Amygdala (tissue), 56 donors: ENCODE measurements at places on chromosomes 6 and 20.

DNA sequence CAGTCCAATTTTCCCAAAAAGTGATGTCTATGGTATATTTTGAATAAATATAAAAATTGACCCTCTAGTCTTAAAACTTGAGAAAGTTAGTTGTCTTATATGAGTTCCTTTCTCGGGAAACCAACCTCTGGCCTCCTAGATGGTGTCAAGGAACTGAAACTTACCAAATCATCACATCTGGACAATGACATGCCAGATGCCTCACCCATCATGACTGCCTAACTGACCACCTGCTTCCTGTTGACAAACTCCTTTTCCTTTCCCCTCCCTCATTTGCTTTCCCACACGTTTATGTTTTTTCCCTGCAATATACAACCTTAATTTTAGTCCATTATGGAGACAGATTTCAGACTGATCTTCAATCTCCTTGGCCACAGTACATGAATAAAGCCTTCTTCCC lies 731.0 kb downstream of the EPHA7 start:
- no peak for DNase-seq

DNA sequence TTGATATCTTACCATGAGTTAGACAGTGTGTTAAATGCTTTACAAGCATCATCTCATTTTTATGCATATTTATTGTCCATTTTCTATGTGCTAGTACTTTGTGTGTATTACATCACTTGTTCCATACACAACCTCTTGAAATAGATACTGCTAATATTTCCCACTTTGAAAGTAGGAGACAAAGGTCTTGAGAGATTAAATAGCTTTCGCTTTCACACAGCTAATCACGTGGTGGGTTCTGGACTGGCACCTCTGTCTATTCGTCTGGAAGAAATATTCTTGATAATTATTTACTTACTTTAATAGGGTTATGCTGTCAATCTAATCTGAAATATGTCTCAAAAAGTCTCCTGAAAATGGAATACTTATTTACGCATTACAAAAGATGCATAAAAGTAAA lies 30.2 kb downstream of the EPHA7 start:
- no peak for DNase-seq

- DNase-seq: no peak
These were observed 103.3 kb downstream of the ARHGAP18 start for GRCh38 chr6:129606664-129607063.

DNA sequence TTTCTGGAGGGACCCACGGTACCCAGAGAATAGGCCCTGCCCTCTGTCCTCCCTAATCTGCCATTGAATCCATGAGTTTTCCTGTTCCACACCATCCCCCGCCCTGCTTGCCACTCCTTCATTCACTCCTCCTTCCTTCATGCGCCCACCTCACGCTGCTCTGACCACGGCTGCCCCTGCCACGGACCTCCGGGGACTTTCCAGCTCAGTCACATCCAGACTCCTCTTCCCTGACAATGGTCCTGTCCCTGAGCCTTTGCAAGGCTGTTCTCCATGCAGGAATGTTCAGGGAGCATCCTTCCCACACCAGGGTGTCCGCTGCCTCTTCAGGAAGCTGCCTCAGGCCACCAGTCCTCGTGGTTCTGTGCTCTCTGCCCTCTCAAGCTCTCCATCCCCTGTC lies 25.9 kb downstream of the GLP1R start:
- DNase-seq: no peak

- no peak for DNase-seq
These were observed 201.6 kb downstream of the ISM1 start for GRCh38 chr20:13422637-13423036.

DNA sequence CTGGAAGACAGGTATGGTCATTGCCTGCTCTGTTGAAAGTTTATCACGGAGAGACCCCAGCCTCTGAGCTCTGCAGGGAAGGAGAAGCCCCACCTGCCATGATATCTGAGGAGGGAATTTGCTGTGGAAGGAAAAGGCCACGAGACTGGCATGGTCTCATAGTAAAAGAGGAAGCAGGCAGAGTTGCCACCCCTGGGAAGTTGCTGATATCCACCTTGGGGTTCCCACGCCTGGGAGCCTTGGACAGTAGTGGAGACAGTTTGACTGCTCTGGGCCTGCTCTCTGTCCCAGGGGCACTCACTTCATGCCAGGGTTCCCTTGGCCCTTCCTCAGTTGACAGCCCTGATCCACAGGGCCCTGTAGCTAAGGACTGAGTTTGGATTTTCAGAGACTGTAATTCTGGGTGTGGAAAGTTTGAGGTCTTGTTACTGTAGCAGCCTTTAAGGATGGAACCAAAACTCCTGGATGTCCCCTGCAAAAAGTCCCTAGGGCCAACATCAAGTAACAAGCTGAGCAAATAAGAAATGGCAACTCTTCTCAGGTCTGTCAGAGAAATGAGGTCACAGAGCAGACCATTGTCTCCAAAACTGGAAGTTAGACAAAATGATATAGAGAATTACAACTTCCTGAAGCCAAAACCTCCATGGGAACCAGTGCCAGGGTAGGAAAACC lies 6.9 kb upstream of the SIRPB1 start:
- DNase-seq: no peak

DNA sequence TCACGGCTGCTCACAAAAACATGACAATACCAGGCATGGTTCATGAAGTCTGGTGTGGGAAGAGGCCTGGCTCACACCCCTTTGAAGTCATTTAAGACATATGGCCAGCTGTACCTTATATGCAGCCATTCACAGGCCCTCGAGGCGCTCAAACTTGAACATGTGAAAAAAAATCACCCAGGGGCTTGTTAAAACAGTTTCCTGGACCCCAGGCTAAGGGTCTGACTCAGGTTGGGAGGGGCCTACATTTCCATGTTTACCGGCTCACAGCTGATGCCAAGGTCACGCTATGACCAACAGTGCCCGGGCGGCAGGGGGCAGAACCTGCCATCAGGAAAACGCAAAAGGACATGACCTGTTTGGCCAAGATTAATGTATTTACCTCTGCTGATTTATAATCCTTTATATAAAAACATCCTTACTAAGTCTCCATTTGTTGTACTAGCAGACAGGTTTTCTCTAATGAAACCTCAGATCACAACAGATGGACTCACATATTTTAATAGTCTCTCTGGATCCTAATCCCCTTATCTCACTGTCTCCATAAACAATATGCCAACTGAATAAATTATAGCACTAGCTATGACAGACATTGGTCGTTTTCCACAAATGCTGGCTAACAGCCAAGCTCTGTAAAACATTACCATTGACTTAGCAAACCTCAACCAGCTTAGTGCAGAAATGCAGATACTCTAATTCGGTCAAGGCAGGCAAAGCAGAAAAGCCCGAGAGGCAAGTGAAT lies 19.9 kb downstream of the EZR start:
- DNase-seq: no peak

DNA sequence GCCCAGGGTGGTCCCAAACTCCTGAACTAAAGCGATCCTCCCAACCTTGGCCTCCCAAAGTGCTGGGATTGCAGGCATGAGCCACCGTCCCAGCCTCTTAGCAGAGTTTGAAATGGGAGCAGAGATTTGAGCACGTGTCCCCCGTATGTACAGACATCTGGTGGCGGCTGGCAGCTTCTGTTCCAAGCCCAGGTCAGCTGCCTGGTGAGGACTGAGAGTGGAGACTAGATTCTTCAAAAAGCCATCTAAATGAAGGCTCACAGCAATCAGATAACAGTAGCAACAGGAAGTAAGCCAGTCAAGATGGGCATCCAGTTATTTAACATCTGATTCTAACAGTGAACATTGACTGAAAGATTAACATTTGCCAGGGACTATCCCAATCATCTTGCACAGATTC lies 128.1 kb upstream of the AKAP12 start:
- DNase-seq: no peak

DNA sequence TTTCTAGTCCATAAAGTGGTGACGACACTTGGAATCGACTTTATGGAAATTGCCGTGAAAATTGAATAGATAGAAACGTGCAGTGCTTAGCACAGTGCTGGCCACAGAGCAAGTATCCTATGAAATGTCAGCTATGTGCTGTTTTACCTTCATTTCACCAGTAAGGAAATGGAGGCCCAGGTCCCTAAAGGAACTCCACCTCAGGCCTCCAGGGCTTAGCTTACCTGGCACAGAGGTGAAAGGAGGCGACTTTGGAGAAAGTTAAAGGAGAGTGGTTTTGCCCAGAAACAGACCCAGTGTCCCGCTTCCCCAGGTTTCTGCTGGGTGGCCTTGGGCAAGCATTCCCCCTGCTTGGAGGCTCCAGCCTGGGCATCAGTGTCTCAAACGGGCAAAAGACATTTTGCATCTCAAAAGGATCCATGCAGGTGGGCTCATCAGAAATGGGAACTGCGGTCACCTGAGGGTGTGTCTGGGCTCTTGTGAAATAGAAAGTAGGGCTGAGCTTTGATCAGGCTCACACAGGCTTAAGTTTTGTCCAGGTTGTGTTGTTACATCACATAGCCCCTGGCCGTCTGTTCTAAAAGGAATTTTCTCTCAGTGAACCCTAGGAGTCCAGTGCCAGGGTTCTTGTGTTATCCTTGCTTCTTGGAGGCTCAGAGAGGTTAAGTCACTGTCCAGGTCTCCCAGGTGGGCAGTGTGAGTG lies 6.8 kb upstream of the TULP1 start:
- DNase-seq: no peak

DNA sequence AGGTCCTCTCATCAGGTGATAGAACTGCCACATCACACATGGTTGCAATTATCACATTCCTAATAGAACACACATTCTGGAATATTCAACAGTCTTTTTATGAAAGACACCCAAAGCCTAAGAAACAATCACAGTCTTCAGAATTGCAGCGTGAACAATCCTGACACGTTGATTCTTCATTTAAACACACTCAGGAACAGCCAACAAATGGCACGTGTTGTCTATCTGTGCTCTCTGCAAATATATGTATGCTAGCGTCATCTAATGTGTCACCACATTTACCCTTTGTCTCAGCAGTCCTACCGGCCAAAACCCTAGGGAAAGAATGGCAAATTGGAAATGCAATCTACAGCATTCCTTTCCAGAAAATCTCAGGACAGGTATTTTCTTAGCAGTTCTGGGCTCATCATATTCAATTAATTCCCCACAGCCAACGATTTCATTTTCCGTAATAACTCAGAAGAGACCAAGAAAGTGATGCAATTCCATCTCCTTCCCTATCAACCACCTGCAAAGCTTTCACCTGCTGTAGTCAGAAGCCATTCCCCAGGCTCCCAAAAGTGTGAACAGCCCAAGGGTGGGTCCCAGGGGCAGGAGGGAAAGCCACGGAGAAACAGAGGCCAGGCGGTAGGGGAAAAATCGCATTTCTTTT lies 280.3 kb upstream of the JARID2 start:
- no peak for DNase-seq

DNA sequence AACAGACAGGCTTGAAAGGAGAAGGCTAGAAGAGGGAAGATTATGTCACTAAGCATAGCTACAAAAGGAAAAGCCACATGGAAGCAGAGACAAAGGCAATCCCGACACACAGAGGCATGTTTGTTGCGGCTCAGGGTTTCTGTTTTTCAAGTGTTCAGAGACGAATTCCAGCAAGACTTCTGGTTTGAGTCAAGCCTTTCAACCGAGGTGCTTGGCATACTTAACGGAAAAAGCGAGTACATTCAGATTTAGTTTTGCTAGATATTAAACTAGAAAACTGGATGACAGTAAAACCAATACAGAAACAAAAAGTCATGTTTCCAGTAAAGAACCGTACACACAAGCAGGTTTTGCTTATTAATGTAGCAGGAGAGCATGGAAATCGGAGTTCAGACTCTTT lies 27.2 kb downstream of the MCUR1 start:
- DNase-seq: no peak

- DNase-seq: no peak
These were observed 37.0 kb downstream of the NFATC2 start for GRCh38 chr20:51505566-51505965.

GRCh38 chr20:3995067-3995748 lies 20.1 kb downstream of the RNF24 start:
- DNase-seq: no peak

DNA sequence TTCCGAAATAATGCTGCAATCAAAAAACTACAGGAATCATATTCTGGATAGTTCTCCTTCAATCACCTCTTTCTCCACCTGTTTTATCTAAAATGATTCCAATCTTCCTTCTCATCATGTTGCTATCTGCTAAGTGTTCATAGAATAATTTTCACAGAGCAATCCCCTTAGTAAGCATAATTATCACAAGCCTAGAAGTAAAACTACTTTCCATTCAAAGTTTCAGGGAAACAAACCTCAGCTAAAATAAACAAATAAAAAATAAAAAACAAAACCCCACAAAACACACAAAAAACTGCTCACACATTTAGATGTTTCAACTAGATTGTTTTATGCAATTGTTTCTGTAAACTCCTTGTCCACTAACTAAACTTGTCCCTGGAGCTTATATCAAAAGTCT lies 291.2 kb downstream of the PHACTR1 start:
- no peak for DNase-seq

- no peak for DNase-seq
These were observed 239.8 kb downstream of the TBX18 start for GRCh38 chr6:84524636-84525035.

GRCh38 chr20:2822073-2822472 lies 5.9 kb downstream of the TMEM239 start:
- DNase-seq: no peak

- DNase-seq: no peak
These were observed 7.5 kb upstream of the CCDC28A start for GRCh38 chr6:138765896-138766655.

- no peak for DNase-seq
These were observed 193.5 kb downstream of the UNC5CL start for GRCh38 chr6:40845553-40845952.

DNA sequence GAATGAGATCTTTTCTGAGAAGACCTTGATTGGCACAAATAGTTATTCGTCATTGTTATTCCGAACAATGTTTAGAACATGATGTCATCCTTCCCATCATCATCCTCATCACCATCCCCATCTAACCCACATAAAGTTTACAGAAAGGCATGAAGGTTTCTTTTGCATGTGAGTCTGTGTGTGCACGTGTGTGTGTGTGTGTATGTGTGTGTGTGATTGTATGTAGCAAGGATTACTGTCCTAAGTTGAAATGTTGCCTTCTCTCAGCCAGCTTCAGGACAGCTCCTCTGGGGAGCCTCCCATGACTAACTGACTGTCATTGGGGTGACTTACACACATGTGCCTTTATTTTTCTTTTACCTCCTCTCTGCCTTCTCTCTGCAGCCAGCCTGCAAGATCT lies 113.5 kb downstream of the SLC22A3 start:
- no peak for DNase-seq

DNA sequence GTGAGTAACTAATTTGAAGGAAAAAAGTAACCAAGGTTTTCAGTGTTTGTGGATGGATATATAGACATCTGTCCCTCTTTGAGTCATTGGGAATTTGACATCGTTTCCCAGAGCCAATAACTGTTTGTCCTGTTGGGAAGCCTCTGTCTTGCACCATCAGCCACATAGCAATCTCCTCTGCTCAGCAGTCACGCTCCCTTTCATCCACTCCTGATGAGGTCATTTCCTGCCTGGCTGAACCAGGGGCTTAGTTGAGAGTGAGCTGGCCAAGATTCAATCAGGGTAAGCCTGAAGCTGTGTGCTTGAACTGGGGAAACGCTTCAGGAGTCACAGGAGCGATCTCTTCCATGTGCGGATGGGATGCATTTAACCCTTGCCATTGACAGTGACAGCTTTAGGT lies 121.5 kb upstream of the FOXQ1 start:
- no peak for DNase-seq
